ENCODE measurements at places on chromosomes 5 and 9. TPM values are rescaled to one million over a fixed set of nuclear protein-coding genes. Genes with fewer than 3 reads are reported as not detected.

The GHR gene
- total RNA-seq, result 3.5 TPM

The FCN2 gene
- not detected for total RNA-seq

The POC5 gene
- 5.0 TPM for total RNA-seq

The FGF18 gene
- under 0.01 TPM for total RNA-seq

The ACSL6 gene
- total RNA-seq, result under 0.01 TPM

The SPINK7 gene
- total RNA-seq, result not detected

The PROB1 gene
- 0.26 TPM for total RNA-seq

The SCAI gene
- 7.5 TPM for total RNA-seq

All from bronchial smooth muscle cell (primary cell).